Thoracic aorta (tissue), 2 donors: ENCODE measurements at places on chromosomes 12 and 14. TPM values are rescaled to one million over a fixed set of nuclear protein-coding genes. Genes with fewer than 3 reads are reported as not detected.
A peak's percentile ranks its signal among the peaks of the same experiment; 100 is the strongest.

DNA sequence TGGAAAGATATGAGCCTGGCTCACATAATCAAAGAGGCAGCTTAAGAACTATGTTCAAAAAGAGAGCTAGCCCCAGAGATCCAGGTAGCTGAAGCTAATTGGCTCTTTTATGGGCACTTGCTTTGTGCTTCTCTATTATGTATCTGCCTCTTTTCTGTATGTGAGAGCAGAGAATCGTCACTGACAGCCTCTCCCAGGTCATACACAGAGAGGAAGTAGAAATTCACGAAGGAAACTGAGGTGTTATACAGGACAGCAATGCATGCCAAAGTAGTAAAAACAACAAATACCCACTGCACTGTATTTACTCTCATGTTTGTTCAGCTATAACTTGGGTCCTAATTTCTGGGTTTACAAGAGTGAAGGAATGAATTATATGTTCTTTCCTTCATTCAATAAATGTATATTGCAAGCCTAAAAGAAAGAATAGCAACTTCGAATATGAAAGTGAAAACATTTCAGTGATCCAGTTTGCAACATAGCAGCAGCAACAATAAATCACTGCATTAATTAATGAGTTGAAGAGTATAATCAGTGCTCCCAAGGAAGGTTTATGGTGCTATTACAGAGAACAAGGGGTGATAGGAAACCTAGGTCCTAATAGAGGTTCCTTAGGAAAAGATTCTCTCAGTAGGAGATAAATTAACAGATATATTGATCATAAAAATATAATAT is 47.1 kb upstream of the ATXN7L3B start:
- no peak for DNase-seq
- no peak overlapping the region for H3K27ac ChIP-seq
- H3K36me3 ChIP-seq = no peaks in the 10 kb centered on the region
- no peaks in the 10 kb centered on the region for H3K27me3 ChIP-seq
- no peaks in the 10 kb centered on the region for H3K4me1 ChIP-seq
- H3K4me3 ChIP-seq = no peak overlapping the region

GRCh38 chr12:101115326-101115725 is 94.7 kb downstream of the SLC5A8 start:
- no peak overlapping the region for H3K27ac ChIP-seq
- no peak overlapping the region for H3K4me3 ChIP-seq
- H3K27me3 ChIP-seq = no peaks in the 10 kb centered on the region
- H3K36me3 ChIP-seq = no peaks in the 10 kb centered on the region
- no peaks in the 10 kb centered on the region for H3K4me1 ChIP-seq

DNA sequence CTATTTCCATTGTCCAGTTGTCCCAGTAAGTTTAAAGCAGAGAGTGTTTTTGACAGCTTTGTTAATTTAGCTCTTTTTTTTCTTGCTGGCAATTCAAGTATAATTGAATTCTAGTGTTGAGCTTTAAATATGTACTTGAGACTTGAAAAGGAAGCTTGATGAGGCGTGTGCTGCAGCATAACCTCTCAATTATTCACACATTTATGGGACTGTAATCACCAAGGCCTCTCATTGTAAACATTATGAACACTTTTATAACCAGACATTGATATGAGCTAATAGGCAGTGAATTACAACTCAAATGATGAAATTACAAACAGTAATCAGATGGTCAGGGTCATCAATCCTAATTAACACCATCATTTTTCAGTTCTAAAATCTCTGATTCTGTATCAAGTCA is 378.0 kb upstream of the DDHD1 start:
- H3K4me1 ChIP-seq = no peaks in the 10 kb centered on the region
- no peaks in the 10 kb centered on the region for H3K36me3 ChIP-seq
- H3K4me3 ChIP-seq = no peak overlapping the region

- no peak overlapping the region for H3K4me3 ChIP-seq
- H3K27ac ChIP-seq = no peak overlapping the region
- no peaks in the 10 kb centered on the region for H3K27me3 ChIP-seq
- H3K4me1 ChIP-seq = no peaks in the 10 kb centered on the region
- H3K36me3 ChIP-seq = peaks cover 59% of the 10 kb centered on the region
Measured at GRCh38 chr12:124967016-124967739, 21.8 kb downstream of the DHX37 start.

DNA sequence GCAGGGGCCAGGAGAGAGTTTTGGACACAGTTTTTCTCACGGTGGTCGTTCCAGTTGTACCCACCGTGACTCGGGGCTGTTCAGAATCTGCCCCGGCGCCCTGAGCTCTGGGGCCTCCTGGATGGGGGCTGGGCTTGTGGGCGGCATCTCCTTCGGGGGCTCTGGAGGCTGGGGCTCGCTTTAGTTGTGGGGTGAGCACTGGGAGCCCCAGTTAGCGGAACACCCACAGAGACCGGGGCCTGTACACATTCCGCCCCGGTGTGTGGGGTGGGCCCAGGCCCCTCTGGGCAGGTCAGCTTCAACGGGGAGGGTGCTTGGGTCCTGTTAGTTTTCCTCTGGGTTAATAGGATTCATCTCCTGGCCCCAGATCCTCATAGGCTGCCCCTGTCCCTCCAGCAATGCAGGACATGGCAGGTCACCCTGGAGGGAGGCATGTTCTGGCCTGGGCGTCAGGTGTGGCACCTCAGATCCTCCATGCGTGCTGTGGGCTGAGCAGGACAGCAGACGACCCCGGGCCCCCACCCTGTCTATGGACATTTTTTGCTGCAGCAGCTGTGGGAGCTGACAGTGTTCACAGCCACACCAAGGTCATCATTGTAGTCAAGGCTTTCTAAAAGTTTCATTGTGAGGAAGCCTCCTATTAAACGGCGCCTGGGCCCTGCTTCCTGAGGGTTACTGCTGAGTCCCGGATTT is 393.2 kb downstream of the TMEM121 start:
- DNase-seq = no peak
- no peaks in the 10 kb centered on the region for H3K27me3 ChIP-seq
- no peak overlapping the region for H3K4me3 ChIP-seq
- no peaks in the 10 kb centered on the region for H3K36me3 ChIP-seq
- no peaks in the 10 kb centered on the region for H3K4me1 ChIP-seq
- no peak overlapping the region for H3K27ac ChIP-seq

DNA sequence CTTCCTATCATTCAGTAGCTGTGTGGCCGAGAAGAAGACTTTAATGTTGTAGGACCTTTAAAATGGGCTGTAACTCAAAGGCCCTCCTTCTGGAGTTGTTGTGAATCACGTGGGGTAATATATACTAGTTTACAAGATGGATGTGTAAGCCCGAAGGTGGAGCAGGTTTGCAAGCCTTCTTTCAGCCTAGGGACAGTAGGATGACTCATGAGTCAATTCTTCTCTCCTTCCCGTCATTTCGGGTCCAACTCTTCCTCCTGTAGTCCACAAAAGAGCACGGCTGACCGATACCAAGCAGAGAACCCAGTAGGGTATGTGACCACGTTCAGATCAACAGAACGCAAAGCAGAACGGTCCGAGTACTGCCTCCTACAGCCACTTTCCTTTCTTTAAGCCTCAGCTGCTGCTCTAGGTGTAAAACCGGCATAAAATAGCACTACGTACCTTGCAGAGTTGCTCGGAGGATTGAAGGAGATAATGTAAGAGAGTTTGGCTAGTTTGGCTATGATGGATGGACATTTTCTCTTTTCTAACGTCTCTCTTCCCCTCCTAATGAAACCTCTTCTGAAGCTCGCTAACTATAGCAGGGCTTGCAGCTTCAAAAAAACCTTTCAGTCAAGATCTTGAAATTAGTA is 1.3 kb upstream of the RASSF3 start:
- H3K4me3 ChIP-seq = peak overlapping the region; percentile 74
- no peak for DNase-seq
- H3K36me3 ChIP-seq = no peaks in the 10 kb centered on the region
- peak overlapping the region; percentile 80 for H3K27ac ChIP-seq
- H3K4me1 ChIP-seq = peaks cover 16% of the 10 kb centered on the region

Gene TAS2R14
- 1.9 TPM for total RNA-seq

GRCh38 chr14:32606301-32606700 is 277.2 kb downstream of the AKAP6 start:
- no peak overlapping the region for H3K4me3 ChIP-seq
- no peaks in the 10 kb centered on the region for H3K36me3 ChIP-seq
- H3K27me3 ChIP-seq = no peaks in the 10 kb centered on the region

Gene LRIG3
- 34.4 TPM for total RNA-seq

Gene LDHB
- total RNA-seq = 165 TPM

Gene GALNT9
- total RNA-seq = not detected

DNA sequence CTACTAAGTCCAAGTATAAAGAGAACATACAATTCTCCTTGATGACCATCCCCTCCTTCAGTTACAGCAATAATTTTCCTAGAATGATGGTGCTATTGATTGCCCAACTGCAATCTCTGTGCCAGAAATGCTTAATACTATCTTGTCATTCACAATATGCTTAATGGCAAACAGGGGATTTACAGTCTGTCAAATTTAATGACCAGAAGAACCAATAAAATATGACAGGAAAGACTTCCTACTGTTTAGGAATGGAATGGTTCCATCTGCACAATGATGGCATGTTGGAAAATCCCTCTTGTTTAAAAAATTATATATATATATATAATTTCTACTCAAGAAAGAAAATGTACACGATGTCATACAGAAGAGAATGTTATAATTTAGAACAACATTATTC is 623.2 kb downstream of the CCER1 start:
- no peaks in the 10 kb centered on the region for H3K27me3 ChIP-seq
- no peaks in the 10 kb centered on the region for H3K4me1 ChIP-seq
- H3K27ac ChIP-seq = no peak overlapping the region
- H3K36me3 ChIP-seq = no peaks in the 10 kb centered on the region
- no peak overlapping the region for H3K4me3 ChIP-seq

DNA sequence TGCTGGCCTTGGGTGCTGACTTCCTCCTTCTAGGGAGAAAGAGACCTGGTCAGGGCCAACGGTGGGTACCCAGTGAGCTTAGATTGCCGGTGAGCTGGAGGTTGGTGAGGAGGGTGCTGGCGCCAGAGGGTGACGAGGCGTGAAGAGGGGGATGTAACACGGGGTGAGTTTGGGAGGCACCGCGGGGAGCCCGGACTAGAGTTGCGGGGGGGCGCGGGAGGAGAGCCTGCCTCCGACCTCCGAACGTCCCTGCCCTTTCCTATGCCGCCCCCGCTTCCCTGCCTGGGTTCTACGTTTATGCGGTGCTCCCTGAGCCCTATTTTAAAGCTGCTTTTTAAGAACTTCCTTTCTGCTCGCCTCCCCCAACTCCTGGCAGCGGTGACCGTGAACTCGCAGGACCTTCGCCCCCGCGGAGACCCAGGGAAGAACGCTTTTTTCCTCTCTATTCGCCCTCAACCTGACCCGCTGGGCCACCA is 18.6 kb downstream of the OR6S1 start:
- no peak overlapping the region for H3K27ac ChIP-seq
- no peaks in the 10 kb centered on the region for H3K36me3 ChIP-seq
- no peaks in the 10 kb centered on the region for H3K27me3 ChIP-seq
- no peak for DNase-seq
- peak overlapping the region; percentile 38 for H3K4me3 ChIP-seq

GRCh38 chr12:63843254-63843720 is 1.2 kb upstream of the SRGAP1 start:
- H3K27ac ChIP-seq = peak overlapping the region; percentile 91
- DNase-seq = no peak
- H3K36me3 ChIP-seq = no peaks in the 10 kb centered on the region
- peaks cover 10% of the 10 kb centered on the region for H3K4me1 ChIP-seq

- DNase-seq = no peak
- no peak overlapping the region for H3K4me3 ChIP-seq
- no peak overlapping the region for H3K27ac ChIP-seq
- no peaks in the 10 kb centered on the region for H3K27me3 ChIP-seq
- H3K4me1 ChIP-seq = peaks cover 21% of the 10 kb centered on the region
- no peaks in the 10 kb centered on the region for H3K36me3 ChIP-seq
Measured at GRCh38 chr14:32364941-32365340, 35.8 kb downstream of the AKAP6 start.

Gene DEPDC4
- total RNA-seq = not detected

GRCh38 chr12:102425109-102426039 is 55.0 kb downstream of the IGF1 start:
- H3K36me3 ChIP-seq = no peaks in the 10 kb centered on the region
- H3K27ac ChIP-seq = no peak overlapping the region
- no peaks in the 10 kb centered on the region for H3K27me3 ChIP-seq
- DNase-seq = no peak

Gene RHOJ
- total RNA-seq = 7.6 TPM

- H3K4me3 ChIP-seq = no peak overlapping the region
- H3K36me3 ChIP-seq = no peaks in the 10 kb centered on the region
- H3K4me1 ChIP-seq = peaks cover 13% of the 10 kb centered on the region
- no peak for DNase-seq
- no peak overlapping the region for H3K27ac ChIP-seq
Measured at GRCh38 chr12:103698752-103699560, 111.9 kb downstream of the STAB2 start.

DNA sequence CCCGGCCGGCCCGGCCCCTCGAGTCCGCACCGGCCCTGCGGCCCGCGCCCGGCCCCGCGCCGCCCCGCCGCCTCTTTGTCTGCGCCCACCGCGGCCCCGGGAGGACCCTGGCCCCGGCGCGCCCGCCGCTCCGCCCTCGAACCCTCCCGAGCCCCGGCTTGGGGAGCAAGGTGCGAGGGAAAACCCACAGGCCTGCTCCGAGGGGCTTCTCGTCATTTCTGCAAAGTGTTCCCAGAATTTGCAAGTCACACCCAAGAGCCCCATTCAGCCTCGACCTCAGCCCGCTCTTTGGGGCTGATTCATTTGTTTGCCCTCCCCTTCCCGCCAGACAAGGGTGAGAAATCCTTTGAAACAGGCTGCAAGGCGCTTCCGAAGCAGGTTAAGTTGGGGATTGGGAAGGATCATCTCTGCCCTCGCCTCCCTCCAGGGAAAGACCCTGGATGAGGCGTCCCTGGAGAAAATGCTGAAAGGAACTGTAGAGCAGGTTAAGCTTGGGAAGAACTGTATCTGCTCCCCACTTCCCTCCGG is 325 bp upstream of the CLIP1 start:
- H3K4me3 ChIP-seq = peak overlapping the region; percentile 77
- H3K4me1 ChIP-seq = peaks cover 19% of the 10 kb centered on the region
- peak overlapping the region; percentile 85 for H3K27ac ChIP-seq
- H3K36me3 ChIP-seq = no peaks in the 10 kb centered on the region

DNA sequence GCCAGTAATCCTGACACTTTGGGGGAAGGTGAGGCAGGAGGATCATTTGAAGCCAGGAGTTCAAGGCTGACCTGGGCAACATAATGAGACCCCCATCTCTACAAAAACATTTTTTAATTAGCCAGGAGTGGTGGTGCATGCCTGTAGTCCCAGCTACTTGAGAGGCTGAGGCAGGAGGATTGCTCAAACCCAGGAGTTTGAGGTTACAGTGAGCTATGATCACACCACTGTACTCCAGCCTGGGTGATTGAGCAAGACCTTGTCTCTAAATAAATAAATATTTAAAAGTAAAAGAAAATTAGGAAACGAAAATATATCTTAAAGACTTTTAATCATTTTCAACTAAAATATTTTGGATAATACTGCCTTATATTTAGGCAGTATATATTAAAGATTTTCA is 25.9 kb downstream of the CKB start:
- peaks cover 16% of the 10 kb centered on the region for H3K36me3 ChIP-seq
- H3K4me3 ChIP-seq = no peak overlapping the region
- no peak for DNase-seq
- no peak overlapping the region for H3K27ac ChIP-seq
